ENCODE measurements at places on chromosomes 7 and 10.

DNA sequence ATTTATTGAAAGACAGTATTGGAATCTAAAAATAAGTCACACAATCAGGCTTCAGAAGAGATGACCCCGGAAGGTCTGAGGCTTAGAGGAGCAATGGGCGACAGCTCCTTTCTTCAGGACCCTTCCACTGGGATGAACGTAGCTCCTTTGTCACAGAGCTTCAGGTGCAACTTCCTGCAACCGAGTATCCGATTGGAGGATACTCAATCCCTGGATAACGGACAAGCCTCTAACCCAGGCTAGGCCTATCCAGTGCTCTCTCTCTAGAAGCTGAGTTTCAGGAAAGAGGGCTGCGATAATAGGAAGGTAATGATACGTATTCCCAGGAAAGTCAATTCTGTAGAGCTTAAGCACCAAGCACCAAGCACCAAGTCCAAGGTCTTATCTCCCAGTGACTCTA is 349.4 kb upstream of the NPSR1 start:
- no peak for DNase-seq

DNA sequence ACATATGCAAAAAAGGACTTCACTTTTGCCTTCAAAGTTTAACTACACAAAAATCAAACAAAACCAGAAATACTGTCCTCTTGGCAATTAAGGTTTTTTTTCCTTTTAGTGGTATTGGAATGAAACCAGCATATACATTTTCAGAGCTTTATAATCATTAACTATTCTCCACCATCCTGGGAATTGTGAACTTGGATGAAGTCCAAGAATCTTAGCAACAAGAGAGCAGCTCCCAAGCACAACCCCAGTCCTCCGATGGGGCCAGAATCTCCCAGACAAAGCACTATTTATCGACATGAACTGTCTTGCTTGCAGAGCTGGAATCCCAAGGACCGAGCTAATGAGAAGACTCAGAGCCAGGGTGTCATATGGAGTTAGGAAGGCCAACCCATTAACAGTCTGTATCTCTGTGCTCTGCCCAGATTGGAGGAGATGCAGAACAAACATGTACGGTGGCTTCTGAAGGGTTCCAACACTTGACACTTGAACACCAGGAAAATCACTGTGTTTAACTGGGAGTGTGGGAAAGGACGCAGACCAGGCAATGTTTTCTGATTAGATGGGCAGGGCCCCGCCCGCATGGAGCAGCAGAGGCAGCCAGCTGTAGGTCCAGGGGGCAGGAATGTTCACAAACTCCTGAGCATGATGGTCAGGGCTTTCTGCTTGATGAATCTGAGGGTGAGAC is 35.5 kb downstream of the PPP1R3C start:
- DNase-seq, result no peak

- DNase-seq, result peak; percentile 64
Measured at GRCh38 chr10:88473989-88474883, 108.9 kb downstream of the RNLS start.

GRCh38 chr7:50567715-50568261 is 2.6 kb upstream of the DDC start:
- no peak for DNase-seq

GRCh38 chr7:147535701-147536111 is 1054.9 kb upstream of the C7orf33 start:
- DNase-seq, result no peak

DNA sequence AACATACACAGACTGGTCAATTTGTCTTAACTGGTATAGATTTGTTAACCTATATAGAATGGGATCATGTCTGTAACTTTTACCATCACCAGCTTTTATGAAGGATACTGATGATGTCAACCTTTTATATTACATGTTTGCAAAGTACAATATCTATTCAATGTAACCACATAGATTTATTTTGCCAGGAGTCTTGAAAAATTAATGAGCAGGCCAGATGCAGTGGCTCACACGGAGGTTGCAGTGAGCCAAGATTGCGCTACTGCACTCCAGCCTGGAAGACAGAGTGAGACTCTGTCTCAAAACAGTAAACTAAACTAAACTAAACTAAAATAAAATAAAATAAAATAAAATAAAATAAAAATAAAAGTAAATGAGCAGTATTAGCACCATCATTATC is 30.0 kb upstream of the PARD3 start:
- DNase-seq, result no peak

DNA sequence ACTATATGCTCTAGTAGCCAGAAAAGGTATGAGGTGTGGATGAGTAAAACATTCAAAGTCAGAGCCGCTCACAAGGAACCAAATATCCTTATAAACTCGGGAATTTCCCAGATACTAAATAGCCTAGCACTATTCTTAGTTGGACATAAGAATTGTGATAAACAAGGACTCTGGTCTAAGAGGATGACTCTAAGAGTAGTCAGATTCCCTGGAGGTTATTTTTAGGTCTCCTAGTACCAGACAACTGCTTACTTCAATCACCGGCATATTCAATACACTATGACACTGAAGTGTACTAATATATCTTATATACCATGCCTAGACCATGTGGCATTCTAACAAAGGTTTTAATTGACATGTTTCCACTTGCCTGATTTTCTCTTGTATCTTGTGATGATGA is 56.5 kb downstream of the LMBR1 start:
- DNase-seq, result no peak

DNA sequence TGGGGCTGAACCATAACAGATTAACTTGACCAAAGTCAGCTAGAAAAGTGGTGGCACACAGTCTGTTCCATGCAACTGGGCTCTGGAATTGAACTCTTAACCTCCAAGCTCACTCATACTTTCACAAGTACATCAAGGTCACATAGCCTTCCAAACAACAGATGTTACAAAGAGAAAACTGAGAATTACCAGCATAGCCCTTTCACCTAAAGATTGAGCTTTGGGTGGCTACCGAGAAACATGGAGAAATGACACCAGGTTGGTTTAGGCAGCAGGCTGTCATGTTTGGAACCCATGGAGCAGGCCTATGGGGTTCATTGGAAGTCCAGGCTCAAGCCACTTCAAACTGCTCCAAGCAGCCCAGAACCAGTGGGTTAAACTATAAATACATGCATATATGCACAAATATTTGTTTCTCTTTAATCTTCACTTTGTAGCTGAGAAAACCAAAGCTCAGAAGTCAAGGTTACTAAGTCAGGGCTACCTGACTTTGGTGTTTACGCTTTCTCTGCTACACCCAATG is 59.1 kb downstream of the MALSU1 start:
- DNase-seq, result no peak

DNA sequence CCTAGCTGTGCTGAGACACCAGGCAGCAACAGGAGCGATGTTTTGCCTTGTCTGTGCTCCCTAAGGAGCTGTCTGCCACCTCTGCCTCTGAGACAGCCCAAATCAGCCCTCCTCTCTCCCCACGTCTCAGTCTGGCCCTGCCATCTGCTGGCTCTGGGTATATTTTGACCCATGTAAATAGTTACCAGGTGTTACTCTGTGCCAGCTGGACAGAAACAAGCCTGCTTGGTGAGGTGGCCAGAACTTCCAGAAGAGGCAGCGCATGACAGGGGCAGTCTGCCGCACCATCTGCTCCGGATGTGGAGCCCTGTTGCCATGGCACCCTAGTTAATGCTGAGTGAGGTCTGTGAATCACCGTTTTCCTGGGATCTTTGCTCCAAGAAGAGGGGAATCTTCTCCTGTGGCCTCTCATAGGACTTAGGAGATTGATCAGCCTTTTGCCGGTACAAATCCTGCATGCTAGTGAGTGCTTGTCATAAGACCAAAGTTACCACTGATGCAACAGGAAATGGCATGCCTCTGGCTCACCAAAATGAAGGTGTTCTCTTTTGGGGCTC is 31.8 kb downstream of the GSTO2 start:
- peak; percentile 77 for DNase-seq

GRCh38 chr10:88886557-88886956 is 6.5 kb downstream of the STAMBPL1 start:
- no peak for DNase-seq

Data from gastrocnemius medialis (tissue), 4 donors.